ENCODE measurements at places on chromosomes 5 and 9.

- DNase-seq, result no peak
Measured at GRCh38 chr5:168801567-168801966, 222.4 kb upstream of the PANK3 start.

DNA sequence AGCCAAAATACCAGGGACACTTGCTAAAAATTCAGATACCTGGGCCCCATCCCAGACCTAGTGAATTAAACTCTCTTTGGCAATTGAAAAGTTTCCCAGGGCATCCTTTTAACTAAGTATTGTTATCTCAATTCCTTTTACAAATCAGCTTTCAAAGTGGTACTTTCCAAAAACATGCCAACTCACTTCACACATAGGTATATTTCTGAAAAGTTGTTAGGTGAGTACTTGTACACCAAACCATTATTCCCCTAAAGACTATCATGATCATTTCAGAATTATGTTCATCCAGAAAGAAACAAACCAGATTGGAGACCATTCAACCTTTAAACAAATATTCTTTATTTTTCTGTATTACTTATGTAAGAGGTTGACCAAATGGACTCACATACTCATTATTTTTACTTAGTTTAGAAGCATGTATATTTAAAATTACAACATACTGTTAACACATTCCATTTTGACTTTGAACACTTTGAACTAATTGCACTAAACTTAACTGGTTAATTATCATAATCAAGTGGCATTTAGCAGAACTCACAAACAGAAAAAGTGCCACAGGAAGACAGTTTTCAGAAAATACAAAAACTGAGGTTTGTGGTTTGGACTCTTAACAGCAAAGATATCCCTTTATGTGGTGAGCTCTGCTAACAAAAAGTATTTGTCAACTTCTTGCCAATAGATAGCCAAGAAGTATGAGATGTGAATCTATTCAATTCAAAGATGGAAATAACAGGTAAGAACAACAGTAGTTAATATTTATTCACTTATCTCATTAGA, 40.7 kb downstream of the KIAA0825 start:
- peak; percentile 65 for DNase-seq

DNA sequence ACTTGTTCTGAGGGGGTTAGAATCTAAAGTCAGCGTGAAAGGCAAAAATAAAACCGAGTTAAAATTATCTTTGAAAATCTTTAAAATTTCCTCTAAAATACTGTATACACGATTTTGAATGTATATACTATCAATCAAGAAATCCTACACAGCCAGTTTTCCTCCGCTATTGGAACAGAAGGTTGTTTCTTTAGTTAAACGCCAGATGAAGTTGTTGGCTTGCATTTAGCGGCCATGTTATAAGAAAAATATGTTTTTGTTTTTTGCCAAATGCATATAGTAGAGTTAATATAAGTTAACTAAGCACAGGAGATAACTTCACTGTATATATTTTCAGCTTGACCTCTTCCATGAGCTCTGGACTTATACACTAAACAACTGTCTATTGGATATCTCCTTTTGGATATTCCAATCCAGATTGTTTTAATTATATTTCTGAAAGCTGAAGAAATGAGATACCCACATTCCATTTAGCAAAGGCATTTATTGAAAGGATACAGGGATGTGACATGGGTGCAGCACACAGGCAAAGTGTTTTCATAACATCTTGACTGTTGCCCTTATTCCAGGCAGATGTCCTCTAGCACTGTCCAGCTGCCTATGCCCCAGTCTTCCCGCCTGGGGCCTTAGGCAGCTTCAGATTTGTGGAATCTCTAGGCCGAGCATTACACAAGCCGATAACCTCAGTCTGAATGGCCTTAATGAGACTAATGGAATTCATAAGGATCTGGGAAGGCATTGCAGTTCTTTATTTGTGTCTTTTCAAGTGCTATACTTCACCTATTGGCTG, 10.0 kb upstream of the ATG10 start:
- no peak for DNase-seq

DNA sequence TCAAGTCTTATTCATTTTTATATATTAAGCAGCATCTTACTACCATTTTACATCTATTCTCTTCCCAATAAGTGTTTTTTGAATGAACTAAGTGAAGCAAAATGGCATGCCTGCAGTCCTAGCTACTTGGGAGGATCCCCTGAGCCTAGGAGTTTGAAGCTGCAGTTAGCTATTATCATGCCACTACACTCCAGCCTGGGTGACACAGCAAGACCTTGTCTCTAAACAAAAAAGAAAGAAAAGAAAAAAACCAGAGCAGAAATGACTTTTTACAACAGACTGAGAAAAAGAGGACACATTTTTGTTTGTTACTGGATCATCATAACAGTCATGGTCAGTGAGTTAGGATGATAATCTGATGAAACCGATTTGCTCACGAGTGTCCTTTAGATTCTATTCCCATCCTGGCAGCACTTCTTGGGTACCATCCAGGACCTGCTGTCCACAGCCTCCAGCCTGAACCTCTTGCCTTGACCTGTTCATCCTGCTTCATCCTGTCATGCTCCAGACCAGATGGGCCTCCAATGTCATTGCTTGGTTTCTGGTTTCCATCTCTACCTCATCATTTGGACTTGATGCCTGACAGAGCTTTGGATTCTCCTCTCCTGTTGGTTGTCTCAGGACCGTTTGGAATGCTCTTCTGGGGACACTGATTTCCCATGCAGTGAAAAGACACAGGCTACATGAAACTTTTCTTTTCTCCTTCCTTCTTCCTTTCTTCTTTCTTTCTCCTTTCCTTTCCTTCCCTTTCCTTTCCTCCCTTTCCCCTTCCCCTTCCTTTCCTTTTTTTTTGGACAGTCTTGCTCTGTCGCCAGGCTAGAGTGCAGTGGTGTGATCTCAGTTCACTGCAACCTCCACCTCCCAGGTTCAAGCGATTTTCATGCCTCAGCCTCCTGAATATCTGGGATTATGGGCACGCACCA, 50.1 kb upstream of the GLRX start:
- no peak for DNase-seq

GRCh38 chr5:149358294-149358651, 427 bp downstream of the PCYOX1L start:
- DNase-seq, result peak; percentile 38

GRCh38 chr9:113675475-113675941, 200.6 kb upstream of the ZNF618 start:
- no peak for DNase-seq

- DNase-seq, result no peak
Measured at GRCh38 chr9:3922846-3923245, 377.0 kb downstream of the GLIS3 start.

DNA sequence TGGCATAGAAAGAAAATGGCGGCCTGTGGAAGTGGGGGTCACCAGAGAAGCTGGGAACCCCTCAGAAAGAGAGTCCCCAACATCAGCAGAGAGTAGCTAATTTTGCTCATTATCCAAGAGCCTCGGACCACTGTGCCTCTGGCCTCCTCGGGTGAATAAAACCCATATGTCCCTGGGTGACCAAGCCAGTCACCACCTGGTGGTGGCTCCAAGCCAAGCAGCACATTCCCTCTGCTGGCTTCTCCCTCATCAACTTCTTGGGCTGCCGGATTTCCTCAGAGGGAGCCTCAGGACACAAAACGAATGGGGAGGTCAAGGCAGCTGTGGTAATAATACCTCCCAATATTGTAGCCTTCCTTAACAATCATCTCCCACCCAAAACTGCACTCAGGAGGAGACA, 242.5 kb downstream of the NFIB start:
- no peak for DNase-seq

DNA sequence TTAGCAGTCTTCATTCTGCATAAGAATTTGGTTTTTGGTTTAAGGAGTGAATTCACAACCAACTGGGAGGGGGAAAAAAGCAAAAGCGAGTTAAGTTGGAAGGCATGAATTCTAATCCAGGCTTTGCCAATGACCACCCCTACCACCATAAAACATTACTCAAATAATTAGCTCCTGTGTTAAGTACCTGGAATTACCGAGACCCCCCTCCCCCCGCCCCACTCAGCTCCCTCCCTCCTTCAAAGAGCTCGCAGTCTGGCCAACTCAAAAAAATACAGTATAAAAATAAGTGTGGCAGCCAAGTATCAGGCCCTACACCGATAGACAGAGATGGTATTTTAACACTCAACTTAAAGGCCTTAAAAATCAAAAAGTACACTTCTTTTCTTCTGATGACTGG, 492 bp downstream of the ATG12 start:
- DNase-seq, result no peak

- DNase-seq, result peak; percentile 61
Measured at GRCh38 chr5:132102101-132102701, 28.6 kb downstream of the CSF2 start.
